Activated naive CD8-positive, alpha-beta T cell treated with anti-CD3 and anti-CD28 coated beads, Interleukin-2, amount 10 ng/mL, durations not matched to agents 7 days and 5 days (primary cell): ENCODE measurements at places on chromosomes 16 and 17. TPM values are rescaled to one million over a fixed set of nuclear protein-coding genes. Genes with fewer than 3 reads are reported as not detected.

DNA sequence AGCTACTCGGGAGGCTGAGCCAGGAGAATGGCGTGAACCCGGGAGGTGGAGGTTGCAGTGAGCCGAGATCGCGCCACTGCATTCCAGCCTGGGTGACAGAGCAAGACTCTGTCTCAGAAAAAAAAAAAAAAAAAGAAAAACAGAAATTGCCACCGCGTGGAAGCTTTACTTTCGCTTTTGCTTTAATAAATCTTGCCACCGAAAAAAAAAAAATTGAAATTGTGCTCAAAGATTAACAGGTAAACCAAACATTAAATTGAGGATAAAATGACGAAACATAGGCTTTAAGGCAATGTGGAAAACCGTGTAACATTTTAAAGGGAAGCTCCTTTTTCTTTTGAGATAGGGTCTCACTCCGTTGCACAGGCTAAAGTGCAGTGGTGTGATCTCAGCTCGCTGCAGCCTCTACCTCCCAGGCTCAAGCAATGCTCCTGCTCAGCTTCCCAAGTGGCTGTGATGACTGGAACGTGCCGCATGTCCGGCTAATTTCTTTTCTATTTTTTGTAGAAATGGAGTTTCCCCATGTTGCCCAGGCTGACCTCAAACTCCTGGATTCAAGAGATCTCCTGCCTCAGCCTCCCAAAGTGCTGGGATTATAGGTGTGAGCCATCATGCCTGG lies 40.1 kb downstream of the ZNF276 start:
- DNase-seq, result no peak

DNA sequence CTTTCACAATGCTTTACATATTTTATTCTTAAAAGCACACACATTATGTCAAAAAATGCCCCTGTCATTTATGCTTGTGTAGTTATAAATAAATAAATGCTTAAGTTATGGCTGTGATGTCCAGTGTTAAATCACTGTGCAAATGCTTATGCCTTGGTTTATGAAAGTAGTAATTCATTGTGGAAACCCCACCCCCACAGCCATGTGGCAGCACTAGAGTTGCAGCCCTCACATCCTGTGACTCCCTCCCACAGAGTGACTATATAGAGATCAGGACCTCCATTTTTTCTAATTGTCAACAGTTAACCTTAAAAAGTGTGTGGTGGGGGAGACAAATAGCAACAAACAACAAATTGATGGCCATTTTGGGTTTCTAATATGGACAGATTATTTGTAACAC lies 2.4 kb downstream of the SKAP1 start:
- peak; percentile 45 for DNase-seq

- no peak for DNase-seq
These were observed 34.7 kb downstream of the ANKRD40 start for GRCh38 chr17:50672831-50673551.

DNA sequence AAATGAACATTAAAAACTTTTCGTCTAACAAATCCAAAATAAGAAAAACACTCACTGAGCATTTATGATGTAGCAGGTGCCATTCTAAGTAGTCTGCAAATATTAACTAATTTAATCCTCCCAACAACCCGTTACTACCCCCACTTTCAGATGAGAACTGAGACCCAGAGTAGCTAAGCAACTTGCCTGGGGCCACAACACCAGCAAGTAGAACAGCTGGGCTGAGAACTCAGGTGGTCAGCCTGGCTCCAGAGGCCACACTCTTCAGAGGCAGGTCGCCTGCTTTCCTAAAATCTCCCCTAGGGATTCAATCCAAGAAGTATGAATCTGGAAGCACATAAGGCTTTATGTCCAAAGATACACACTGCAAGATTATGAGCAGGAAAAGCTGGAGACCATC lies 6.2 kb downstream of the MBTPS1 start:
- no peak for DNase-seq

GRCh38 chr17:75334723-75335122 lies 45.5 kb upstream of the SLC25A19 start:
- no peak for DNase-seq

DNA sequence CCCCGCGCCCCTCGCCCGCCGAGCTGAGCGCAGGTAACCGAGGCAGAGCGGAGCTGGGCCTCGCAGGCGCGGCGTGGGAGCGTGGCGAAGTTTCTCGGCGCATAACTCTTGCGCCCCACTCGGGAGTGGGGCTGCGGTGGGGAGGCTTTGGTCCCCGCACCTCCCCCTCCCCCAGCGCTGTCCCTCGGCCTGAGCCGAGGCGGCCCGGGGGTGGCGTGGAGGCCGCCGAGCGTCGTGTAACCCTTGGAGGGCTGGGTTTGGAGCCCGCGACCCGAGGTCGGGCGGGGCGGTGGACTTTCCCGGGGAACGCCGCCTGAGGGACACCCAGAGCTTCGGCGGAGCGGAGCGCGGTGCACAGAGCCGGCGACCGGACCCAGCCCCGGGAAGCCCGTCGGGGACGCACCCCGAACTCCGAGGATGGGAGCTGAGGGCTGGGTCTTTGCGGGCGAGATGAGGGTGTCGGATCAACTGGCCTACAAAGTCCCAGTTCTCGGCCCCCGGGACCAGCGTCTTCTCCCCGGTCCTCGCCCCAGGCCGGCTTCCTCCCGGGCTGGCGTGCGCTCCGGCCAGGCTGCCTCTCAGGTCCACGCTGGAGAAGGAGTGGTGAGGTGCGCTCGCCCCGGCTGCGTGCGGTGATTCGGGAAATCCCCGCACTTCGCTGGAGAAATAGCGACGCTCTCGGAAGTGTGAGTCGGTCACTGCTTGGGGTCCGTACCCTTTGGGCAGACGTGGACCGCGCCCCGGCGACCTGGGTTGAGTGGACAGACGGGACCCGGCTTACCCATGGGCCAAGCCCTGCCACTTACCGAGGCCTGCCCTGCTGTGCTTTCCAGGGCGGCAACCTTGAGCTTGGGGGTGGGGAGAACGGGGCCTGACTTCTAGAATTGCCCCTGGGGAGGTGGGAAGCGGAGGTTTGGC lies 168.4 kb downstream of the RAB11FIP4 start:
- DNase-seq, result no peak

- no peak for DNase-seq
These were observed 25.4 kb downstream of the DNAJA2 start for GRCh38 chr16:46947900-46948547.

DNA sequence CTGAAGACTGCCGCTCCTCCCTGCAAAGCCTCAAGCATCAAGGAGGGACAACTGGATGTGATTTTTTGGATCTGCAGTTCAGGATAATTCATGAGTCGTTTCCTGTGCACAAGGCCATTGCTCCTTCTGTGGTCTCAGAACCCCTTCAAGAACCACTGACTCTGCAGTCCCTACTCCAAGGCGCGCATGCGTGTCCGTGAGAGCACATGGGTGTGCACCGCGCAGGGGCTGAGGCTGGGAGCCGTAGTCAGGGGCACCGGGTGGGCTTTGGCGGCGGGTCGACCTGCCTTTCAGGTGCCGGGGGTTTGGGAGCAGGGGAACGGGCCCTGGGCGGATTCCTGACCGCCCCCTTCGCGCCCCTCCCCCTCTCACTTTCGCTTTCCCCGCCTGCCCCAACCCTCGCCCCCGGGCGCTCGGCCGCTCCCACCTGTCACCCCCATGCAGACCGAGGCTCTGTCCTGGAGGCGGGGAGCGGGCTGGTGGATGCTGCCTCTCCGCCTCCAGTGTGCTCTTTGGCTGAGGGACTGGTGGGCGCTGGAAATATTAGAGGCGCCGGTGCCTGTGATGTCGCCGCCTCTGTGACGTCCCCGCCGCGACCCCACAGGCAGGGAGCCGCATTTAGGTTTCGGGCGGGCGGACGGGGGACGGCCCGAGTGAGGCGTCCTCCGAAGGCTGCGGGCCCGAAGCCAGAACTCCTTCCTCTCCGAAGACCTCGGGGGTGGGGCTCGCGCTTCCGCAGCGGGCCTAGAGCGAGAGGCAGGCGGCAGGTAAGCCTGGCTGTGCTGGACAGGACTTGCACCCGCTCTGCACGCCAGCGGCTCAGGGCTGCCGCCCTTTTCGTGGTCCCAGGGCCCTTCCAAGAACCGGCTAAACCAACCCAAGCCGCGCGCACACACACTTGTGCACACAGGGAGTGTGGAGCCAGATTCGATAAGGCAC lies at the start of gene SPATA32:
Gene SPATA32, minus strand, starts transcription at position 518 of the 939 bp plus-strand sequence. Its CDS starts 78 bp downstream, at position 440.
- DNase-seq, result peak; percentile 84

DNA sequence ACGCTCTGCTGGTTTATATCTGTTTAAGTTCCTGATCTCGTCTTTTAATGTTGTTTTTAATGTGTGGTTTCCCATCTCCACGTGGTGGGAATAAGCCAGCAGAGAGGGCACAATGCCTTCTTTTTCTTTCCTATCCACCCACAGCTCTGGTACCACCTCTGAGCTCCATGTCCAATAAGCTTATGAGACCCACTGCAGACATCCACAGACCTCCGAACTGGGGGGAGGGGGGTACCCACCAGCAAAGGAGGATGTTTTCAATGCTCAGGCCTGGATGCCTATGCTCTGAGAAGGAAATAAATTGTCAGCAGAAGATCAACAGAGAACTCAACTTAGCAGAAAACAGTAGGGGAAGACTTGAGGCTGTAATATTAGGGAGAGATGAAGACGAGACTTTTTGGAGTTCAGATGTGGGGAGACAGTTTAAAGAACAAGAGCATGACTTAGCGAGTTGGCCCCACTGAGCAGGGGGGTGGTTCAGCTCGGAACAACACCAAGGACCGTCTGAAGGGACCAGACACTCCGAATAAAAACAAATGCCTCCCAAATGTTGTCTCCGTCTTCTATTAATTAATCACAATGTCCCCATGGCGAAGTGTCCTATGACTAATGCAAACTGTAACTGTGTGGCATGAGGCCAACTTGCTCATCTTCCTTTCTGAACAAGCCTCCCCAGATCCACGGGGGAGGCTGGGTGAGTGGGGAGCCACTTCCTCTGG lies 62.7 kb downstream of the GAS7 start:
- DNase-seq, result no peak

- no peak for DNase-seq
These were observed 21.5 kb downstream of the SMTNL2 start for GRCh38 chr17:4605826-4606225.

DNA sequence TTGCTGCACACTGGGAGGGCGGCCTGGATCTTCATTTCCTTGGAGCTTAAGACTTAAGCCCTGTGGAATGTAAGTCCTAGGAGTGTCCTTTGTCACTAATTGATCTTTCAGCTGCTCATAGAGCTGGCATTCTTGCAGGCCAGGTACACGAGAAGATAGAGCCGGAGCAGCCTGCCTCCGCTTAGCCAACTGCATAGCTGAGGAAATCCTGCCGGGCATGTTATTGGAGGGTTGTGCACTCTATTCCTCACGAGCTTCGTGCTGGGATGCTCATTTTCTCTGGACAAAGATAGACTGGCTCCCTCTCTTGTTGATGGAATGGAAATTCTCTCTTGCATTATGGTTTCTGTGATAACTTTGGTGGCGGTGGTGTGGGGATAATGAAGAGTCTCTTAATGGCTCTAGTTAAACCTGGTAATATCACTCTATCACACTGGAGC lies 76.9 kb downstream of the RPA1 start:
- no peak for DNase-seq

- no peak for DNase-seq
These were observed 89.1 kb downstream of the ELAC2 start for GRCh38 chr17:12928736-12929135.

DNA sequence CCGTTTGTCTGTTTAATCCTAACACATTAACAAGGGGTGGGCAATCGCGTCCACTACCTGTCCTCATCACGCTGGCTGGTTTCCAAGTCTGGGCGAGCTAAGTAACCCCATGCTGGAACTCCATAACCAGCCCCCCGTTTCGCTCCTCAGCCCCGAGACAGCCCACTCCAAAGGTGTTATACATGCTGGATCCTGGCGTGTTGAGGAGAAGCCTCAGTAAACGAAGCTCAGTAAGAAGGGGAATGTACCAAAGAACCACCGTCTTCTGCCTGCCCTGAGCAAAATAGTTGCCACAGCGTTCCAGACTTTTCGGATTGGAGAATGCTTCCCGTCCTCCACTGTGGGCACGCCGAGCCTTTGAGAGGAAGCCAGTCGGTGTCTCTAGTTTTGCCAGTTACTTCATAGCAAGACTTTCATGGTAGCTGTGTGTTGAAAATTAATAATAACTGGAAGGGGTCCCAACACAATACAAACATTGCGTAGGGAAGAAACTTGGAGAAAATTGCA lies 16.1 kb upstream of the C17orf78 start:
- DNase-seq, result no peak

DNA sequence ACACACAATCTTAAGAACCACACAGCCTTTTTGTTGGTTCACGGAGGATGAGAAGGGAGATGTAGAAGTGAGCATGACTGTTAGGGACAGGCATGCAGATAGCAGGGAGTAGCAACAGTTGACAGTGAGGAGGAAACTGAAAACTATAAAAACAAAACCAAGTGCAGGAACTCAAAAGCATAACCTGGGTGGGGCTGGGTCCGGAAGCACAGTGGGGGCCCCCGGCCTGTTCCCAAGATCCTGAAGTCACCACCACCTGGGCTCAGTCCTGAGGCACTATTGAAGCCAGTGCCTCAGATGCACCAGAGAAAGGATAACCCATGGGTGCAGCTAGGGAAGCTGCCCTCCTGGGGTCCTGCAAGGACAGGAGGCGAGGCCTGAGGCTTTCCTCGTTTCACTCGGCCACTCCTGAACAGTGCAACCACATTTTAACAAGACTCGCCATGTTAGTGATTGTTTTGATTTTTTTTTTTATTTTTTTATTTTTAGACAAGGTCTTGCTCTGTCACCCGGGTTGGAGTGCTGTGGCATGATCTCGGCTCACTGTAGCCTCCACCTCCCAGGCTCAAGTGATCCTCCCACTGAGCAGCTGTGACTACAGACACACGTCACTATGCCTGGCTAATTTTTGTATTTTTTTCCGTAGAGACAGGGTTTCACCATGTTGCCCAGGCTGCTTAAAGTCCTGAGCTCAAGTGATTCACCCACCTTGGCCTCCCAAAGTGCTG lies 27.7 kb upstream of the CBX4 start:
- DNase-seq, result no peak

GRCh38 chr17:67829331-67829730 lies 4.0 kb downstream of the BPTF start:
- DNase-seq, result no peak

- DNase-seq, result no peak
These were observed 53.5 kb upstream of the AKTIP start for GRCh38 chr16:53556521-53556920.

- no peak for DNase-seq
These were observed 606.9 kb upstream of the RBFOX1 start for GRCh38 chr16:6725634-6726331.

SLC2A4 gene
- not detected for total RNA-seq

PHOSPHO1 gene
- not detected for total RNA-seq

SLFN12 gene
- 21.9 TPM for total RNA-seq

NXN gene
- 0.22 TPM for total RNA-seq

SCRN2 gene
- 38.0 TPM for total RNA-seq

GRIN2A gene
- total RNA-seq, result not detected

KRTAP1-1 gene
- total RNA-seq, result not detected
